ENCODE measurements at places on chromosomes 5 and 9. TPM values are rescaled to one million over a fixed set of nuclear protein-coding genes. Genes with fewer than 3 reads are reported as not detected.

The ITGA2 gene
- total RNA-seq: 7.1 TPM

The PTGDS gene
- total RNA-seq: 1.9 TPM

The SLC2A6 gene
- total RNA-seq: 30.9 TPM

The SHISAL2B gene
- total RNA-seq: 3.9 TPM

The HTR4 gene
- not detected for total RNA-seq

The SLIT3 gene
- total RNA-seq: 0.59 TPM

The P4HA2 gene
- 10.3 TPM for total RNA-seq

The LNPEP gene
- total RNA-seq: 8.3 TPM

DNA sequence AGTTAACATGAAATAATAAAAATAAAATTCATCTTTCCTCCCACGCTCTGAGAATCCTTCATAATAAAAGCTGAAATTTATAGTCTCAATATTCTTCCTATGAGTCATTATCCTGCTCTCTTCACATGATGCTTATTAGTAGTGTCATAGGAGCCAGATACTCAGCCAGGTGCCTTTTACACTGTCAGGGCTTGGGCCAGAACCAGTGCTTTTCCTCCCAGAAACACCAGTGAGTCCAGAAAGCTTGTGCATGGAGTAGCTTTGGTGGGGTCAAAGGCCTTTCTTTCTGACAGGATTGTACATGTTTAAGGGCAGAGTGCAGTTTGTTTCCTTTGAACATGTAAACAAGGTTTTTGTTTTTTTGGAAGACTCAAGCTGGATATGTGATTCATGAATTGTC lies 6.8 kb downstream of the LSM11 start:
- no peak for DNase-seq

GRCh38 chr5:65927503-65928321 lies 1.3 kb downstream of the ERBIN start:
- DNase-seq: peak; percentile 48

GRCh38 chr9:136670576-136671253 lies 8.0 kb downstream of the EGFL7 start:
- DNase-seq: no peak

DNA sequence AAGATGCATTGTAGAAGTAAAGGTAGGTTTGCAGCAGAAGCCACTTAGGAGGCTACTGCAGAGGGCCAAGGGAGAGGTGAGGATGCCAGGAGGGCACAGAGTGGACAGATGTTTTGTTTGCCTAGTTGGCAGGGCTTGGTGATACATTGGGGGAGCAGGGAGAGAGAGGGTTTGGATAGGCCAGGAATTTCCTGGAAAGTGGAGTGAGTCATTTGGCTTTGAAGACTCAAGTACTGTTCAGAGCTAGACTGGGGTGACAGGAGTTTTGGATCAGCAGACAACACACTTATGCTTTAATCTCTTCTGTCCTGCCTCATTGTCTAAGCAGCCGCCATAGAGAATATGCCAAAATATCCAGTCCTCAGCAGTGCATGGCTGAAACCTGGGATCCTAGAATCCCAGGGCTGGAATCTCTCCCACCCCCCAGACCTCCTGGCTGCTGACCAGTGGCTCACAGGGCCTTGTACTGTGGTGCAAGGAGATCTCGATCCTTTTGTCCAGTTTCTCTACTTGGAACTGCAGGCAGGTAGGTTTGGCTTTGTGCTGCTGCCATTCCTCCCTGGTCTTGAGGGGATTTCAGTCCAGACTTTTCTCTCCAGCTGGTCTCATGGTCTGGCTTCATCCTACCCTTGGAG lies 11.0 kb downstream of the TMEM268 start:
- no peak for DNase-seq

DNA sequence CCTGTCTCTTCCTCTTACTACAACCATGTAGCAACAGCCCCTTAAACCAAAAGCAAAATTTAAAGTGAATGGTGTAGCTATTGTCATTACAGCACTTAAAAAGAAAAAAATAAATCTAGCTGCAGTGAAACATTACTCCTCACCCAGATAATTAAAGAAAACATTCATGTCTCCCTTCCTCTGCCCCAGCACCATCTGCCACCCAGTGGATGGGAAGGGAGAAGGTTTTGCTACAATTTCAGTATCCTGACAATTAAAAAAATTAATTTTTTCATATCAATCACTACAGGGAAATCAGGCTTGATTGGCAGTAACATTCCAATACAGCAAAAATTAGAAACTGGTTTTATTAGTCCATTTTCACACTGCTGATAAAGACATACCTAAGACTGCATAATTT lies 147.4 kb upstream of the PUM3 start:
- DNase-seq: no peak

GRCh38 chr5:13115476-13115875 lies 829.0 kb downstream of the DNAH5 start:
- no peak for DNase-seq

DNA sequence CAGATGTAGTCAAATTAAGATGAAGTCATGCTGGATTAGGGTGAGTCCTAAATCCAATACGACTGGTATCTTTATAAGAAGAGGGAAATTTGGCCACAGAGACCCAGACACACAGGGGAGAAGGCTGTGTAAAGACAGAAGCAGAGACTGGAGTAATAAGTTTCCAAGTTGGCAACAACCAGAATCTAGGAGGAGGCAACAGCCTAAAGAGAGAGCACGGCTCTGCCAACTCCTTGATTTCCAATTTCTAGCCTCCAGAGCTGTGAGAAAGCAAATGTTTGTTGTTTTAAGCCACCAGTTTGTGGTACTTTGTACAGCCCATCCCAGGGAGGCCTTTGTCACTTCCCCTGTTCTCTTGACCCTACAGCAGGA lies 74.4 kb downstream of the ATG10 start:
- no peak for DNase-seq

GRCh38 chr5:134638760-134639201 lies 6.2 kb upstream of the SAR1B start:
- DNase-seq: no peak

GRCh38 chr9:94140791-94141790 lies 56.8 kb downstream of the PTPDC1 start:
- DNase-seq: no peak

DNA sequence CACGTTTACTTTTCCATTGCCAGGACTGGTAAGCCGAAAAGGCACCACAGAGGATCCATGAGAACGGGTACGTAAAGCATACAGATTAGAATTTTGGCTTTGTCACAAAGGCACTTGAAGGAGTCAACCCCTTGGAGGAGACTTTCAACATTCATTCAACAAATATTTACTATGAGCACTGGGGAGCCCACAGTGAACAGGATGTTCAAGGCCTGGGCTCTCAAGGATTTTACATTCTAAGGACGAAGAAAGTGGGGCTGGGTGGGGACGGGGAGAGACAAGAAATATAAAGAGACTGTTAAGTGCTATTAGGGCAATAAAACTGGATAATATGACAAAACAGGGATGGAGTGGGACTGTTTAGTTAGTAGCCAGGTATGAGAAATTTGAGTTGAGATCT lies 66.0 kb downstream of the KLF4 start:
- no peak for DNase-seq

DNA sequence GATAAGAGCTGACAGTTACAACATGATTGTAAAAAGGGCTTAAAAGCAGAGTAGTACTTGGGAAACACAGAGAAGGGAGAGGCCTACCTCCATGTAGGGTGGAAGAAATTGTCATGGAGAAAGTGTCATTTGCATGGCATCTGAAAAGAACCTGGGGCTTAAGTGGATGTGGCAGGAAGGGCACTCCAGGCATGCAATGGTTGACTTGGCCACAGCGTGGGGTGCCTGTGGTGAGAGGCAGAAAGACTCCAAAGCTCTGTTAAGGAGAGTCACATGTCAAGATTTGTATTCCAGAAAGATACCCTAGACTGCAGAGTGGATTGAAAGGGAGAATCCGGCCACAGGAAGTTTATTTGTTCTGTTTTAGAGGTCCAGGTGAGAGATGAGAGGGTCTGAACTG lies 2.4 kb downstream of the POLR3G start:
- DNase-seq: peak; percentile 85
